Heart left ventricle (tissue), 16 donors: ENCODE measurements at places on chromosomes 2 and 18.

DNA sequence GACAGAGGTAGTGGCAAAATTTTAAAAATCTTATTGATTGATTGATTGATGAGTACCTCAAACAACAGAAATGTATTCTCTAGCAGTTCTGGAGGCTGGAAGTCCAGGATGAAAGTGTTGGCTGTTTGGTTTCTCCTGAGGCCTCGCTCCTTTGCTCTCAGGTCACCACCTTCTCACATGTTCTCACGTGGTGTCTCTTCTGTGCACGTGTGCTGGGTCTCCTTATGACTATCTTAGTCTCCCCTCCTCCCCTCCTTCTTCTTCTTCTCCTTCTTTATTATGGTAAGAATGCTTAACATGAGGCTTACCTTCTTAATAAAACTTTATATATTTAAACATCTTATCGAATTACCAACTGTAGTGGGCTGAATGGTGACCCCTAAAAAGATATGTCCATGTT is 446.0 kb upstream of the SPHKAP start:
- no peak for DNase-seq

- DNase-seq: no peak
Measured at GRCh38 chr2:235066895-235067294, 115.1 kb downstream of the SH3BP4 start.

DNA sequence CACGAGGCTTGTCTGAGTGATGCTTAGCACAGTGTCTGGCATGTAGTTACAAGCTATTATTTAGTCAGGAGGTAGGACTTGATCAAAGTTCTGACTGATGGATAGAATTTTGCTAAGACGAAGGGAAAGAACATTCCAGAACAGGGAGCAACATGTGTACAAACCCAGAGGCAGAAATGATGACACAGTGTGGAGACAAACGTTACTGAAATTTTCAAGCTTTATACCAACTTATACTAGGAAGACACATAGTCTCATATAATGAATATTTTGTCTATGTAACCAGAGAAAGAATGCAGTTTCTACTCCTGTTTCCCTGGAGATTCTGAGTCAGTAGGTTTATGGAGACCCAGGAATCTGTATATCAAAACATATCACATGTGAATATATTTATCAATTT is 123.4 kb downstream of the FAM124B start:
- DNase-seq: no peak

- peak; percentile 67 for DNase-seq
Measured at GRCh38 chr2:128317181-128317898, 1.3 kb downstream of the HS6ST1 start.

- DNase-seq: no peak
Measured at GRCh38 chr2:46050027-46050426, 247.2 kb upstream of the EPAS1 start.

DNA sequence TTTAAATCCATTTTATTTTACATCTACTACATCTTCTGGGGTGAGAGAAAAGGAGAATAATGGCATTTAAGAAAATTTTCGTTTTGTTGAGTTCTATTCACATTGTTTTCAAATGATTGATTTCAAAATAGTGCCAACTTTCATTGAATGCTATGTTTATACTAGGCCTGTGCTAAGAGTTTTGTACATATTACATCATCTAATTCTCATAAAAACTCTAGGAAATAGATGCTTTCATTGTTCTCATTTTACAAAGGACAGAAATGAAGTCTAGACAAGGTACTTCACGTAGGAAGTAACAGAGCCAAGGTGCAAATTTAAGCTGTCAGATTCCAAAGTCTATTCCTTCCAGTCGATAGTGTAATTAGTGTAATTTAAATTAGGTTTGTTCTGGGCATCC is 402.8 kb upstream of the UBE2E3 start:
- DNase-seq: no peak

- DNase-seq: no peak
Measured at GRCh38 chr2:74249406-74250122, 51.1 kb downstream of the MTHFD2 start.

- no peak for DNase-seq
Measured at GRCh38 chr2:23269747-23270146, 115.2 kb upstream of the KLHL29 start.

GRCh38 chr18:56515522-56515921 is 122.9 kb downstream of the TXNL1 start:
- no peak for DNase-seq
